ENCODE measurements at places on chromosomes 1 and 21.

DNA sequence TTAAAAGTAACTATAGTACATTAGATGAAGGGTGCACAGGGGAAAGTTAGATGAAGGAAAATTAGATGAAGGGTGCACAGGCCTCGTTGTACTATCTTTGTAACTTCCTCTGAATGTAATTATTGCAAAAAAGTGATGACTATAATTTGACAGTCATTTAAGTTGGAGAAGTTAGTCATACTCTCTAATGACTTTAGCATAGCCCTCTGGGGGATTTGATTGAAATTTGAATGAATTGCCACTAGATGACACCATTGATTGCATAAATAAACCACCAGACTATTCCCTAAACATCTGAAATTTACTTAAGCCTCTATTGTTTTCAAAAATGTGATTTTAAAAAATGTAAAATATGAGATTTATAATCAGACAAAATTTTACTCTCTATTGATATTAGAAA, 102.6 kb downstream of the TPR start:
- DNase-seq, result no peak

GRCh38 chr1:181936768-181937581, 124.5 kb downstream of the ZNF648 start:
- peak; percentile 70 for DNase-seq

DNA sequence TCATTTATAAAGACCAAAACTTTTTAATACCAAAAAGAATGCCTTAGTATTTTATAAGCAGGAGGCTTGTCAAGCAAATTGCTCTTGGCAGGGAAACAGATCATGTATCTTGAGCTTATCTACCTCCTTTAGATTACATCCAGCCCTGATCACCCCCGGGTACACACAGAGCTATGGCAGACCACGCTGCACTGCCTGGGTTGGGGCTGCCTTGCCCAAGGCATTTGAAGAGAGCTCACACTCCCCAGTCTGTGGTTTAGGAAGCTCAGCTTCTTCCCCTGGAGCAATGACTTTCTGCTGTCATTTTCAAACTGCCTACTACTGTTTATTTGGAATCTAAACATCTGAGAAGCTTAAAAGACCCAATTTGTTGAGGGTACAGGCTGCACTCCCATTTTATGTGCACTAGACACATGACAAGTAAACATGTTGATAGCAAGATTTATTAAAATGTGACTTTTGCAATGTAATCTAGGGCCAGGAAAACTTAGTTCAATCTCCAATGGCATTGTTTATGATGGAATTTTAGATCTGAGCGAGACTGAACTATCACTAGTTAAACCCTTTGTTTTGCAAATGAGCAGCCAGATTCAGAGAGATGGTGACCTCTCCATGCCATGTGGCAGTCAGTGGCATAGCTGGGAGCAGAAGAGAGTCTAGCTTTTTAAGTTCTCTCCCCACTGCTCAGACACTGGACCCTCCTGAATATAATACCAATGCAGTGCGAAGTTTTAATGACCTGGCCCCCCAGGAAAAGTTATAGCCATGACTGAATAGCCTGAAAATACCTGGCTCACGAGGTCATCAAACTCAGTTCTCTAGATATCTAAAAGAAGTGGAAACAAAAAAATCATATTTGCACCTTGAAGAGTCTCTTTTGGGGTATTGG, 214.9 kb downstream of the HLX start:
- DNase-seq, result no peak

GRCh38 chr1:235950318-235950717, 83.6 kb upstream of the LYST start:
- DNase-seq, result no peak

DNA sequence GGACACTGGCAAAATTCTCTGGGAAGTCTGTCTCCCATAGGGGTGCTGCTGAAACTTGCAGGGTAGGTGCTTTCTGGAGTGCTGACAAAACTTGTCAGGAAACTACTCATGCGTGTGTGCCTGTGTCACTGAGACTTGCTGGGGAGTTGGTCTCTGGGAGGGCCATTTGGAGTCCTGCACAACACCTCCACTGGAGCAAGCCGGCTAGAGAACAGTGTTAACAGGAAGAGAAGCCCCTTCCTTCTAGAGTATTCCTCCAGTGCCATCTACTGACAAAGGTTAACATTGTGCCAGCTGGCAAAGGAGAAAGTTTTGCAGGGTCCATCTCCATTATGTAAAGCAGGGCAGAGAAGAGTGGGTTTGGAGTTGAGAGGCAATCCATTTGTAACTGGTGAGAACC, 30.0 kb downstream of the ZMYM4 start:
- peak; percentile 25 for DNase-seq
